NCI-H2081 (cell line): ENCODE measurements at places on chromosomes 2 and 18.

DNA sequence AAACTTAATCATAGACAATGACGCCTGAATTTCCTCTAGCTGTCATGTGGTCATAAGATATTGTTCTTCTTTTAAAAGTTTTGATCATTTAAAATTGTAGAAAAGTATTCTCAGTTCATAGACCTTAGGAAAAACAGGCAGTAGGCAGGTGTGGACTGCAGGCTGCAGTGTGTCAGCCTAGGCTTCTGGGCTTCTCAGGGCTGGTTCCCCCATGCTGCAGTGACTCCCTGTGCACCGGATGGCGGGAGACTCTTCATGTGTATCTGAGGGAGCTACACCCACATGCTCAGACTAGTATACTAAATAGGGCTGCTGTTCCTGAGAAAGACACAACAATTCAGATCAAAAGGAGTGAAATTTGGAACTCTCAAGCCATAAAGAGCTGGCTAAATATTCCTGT, 72.4 kb downstream of the PXDN start:
- no peak for DNase-seq

DNA sequence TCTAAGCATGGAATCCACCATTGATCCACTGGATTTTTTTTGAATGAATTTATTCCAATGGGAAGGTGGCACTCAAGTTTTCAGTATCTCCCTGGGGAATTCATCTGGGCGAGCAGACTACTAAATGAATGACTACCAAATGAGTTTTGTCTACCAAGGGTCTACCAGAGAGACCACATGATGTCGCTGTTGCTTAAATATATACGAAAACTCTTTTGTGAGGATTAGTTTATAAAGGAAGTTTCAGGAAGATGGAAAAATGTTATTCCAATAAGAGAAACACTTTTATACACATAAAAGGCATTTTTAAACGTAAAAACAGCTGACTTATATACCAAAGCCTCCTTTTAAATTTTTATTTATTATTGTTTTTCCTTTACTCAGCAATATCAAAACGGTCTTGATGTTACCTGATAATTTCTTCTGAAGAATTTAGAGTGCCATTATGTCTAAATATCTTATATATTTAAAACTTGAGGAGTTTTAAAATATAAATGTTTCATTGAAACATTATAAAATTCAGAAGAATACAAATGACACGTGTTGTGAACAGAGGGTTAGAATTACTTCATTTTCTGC, 139.7 kb downstream of the HRH4 start:
- DNase-seq, result peak; percentile 63

- DNase-seq, result no peak
Measured at GRCh38 chr2:227447606-227448005, 24.4 kb upstream of the AGFG1 start.

DNA sequence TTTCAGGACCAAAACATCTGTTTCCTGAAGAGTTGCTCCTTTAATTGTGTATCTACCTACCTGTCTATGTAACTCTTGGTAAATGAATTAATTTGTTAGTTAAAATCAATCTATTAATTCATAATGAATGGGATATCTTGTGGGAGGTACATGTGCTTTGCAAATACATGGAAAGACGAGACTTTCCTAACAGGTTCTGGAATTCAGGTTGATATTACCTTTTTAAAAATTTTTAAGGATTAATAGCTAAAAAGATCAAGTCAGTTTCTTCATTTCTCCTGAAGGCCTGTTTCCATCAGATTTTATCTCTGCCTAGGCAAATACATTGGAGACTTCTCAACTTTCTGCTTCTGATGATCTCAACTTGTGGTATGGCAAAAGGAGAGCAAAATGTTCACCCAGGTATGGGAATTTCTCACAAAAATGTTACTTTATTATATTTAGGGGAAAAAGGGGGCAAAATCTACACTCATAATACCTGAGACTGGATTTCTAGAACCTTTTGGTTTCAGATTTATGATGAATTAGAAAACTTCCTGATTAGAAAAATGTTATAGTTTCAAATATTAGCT, 7.4 kb downstream of the TFPI start:
- DNase-seq, result no peak

DNA sequence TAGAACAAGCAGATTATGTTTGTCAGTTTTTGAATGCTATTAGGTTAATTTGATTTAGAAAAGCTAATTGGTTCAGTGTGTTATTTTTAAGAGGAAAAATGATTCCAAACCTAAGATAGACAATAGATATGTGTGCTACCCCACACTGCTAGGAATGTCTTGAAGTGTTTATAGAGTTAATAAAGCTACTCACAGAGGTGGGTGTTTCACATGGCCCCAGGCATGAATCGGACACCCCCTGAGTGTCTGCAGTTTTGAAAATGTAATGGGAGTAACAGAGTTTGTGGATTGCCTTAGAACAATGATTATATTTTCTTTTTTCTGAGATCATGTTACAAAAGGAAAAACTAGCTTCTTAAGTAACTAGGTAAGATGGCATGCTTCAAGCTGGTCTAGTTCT, 348.3 kb downstream of the ADCYAP1 start:
- DNase-seq, result no peak

- peak; percentile 47 for DNase-seq
Measured at GRCh38 chr18:3449512-3450011, 410 bp upstream of the TGIF1 start.

- no peak for DNase-seq
Measured at GRCh38 chr2:22944143-22944542, 440.8 kb upstream of the KLHL29 start.

GRCh38 chr2:96523659-96524481, 12.7 kb upstream of the ARID5A start:
- DNase-seq, result no peak
